Pancreas (tissue), 10 donors: ENCODE measurements at places on chromosomes 6 and 20.
A peak's percentile ranks its signal among the peaks of the same experiment; 100 is the strongest.

GRCh38 chr6:158399040-158399700 lies 86.9 kb downstream of the TULP4 start:
- no peak for DNase-seq
- H3K4me1 ChIP-seq, result no peaks in the 10 kb centered on the region
- no peak overlapping the region for H3K4me3 ChIP-seq
- H3K27me3 ChIP-seq, result no peaks in the 10 kb centered on the region

- no peaks in the 10 kb centered on the region for H3K36me3 ChIP-seq
- H3K27me3 ChIP-seq, result no peaks in the 10 kb centered on the region
- H3K4me3 ChIP-seq, result no peak overlapping the region
- DNase-seq, result no peak
- H3K4me1 ChIP-seq, result no peaks in the 10 kb centered on the region
These were observed 129.7 kb downstream of the SLC22A3 start for GRCh38 chr6:160477901-160478300.

DNA sequence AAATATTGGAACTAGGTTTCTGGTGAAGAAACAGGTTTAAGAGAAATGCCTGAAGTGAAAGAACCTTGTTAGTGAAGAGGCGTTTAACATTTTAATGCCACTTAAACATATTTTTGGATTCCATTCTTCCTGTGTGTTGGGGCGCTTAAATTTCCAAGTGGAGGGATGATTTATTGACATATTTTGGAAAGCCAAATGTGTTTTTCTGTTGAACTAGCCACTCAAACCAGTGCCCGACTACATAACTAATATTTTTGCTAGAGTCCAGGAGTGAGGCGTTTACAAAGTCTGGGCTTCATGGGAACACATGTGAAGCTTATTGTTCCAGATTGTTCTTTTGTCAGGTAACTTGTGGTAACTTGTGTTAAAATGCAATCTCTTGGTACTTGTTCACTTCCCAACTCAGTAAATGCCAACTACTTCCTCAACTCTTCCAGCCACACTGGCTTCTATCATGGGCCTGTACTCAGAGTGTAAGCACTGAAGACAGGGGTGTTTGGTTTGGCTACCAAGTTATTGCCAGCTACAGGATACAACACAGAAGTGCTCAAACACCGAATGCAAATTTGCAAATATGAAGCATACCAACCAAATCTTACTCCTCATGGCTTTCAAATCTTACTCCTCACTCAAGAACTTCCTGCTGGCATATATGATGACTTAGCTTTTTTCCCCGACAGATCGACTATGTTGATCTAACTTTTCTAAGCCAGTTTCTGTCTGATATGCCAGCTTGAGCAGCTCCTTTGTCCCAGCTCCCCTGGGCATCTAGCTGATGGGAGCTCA lies 2.0 kb upstream of the ZNFX1 start:
- peak overlapping the region; percentile 79 for H3K4me3 ChIP-seq
- DNase-seq, result no peak
- no peak overlapping the region for H3K27ac ChIP-seq
- H3K4me1 ChIP-seq, result peaks cover 29% of the 10 kb centered on the region
- peaks cover 8% of the 10 kb centered on the region for H3K36me3 ChIP-seq

DNA sequence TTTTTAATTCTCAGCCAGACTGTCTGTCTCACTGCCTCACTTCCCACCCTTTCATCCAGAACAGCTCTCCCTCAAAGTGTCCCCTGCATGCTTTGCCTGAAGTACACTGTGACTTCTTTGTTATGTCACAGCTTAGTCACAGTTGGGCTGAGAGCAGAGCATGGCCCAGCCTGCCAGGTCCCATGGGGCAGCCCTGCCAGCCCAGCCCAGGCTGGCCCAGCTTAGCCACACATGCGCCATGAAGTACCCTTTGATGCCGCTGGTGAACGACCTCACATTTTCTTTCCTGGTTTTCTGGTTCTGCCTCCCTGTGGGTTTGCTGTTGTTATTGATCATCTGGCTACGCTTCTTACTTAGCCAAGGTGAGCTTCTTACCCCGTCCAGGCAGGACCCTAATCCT lies at the start of gene ADIG:
Gene ADIG, plus strand, starts transcription at position 185 of the 400 bp plus-strand sequence. Its CDS starts 54 bp downstream, at position 239.
- H3K4me3 ChIP-seq, result no peak within 1 kb of the TSS
- no peak within 1 kb of the TSS for H3K27ac ChIP-seq
- no peaks in the 10 kb centered on the region for H3K27me3 ChIP-seq
- no peaks in the 10 kb centered on the region for H3K36me3 ChIP-seq
- DNase-seq, result peak; percentile 39

DNA sequence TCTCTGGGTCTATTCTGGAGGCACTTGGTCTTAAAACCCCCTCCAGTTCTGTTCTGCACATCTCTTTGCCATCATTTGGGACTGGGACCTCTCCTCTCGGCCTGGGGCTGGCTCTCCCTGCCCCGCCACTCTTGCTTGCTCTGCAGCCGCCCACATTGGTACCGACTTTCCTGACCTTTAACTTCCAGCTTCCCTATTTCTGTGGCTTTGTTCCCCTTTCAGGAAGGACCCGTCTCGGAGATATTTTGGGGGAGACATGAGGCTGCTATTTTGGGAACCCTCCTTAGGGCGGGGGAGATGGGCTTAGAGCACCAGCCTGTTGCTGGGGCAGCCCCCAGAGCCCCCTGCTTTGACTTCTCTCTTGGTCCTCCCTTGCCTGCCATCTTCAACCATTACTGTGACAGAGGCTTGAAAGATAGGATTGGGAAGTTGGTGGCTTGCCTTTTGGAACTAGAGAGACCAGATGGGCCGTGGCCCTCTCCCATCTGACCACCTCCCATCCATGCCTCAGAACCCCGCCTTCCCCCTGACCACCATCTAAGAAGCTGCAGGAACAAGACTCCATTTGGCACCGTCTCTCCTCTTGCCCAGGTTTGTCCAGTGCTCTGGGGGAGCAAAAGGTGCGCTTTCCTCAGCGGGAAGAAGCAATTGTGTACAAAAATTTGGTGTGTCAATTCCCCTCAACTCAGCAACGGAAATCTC lies 914 bp downstream of the TREM2 start:
- no peaks in the 10 kb centered on the region for H3K27me3 ChIP-seq
- no peak for DNase-seq
- no peak overlapping the region for H3K4me3 ChIP-seq
- H3K36me3 ChIP-seq, result no peaks in the 10 kb centered on the region
- H3K27ac ChIP-seq, result no peak overlapping the region

DNA sequence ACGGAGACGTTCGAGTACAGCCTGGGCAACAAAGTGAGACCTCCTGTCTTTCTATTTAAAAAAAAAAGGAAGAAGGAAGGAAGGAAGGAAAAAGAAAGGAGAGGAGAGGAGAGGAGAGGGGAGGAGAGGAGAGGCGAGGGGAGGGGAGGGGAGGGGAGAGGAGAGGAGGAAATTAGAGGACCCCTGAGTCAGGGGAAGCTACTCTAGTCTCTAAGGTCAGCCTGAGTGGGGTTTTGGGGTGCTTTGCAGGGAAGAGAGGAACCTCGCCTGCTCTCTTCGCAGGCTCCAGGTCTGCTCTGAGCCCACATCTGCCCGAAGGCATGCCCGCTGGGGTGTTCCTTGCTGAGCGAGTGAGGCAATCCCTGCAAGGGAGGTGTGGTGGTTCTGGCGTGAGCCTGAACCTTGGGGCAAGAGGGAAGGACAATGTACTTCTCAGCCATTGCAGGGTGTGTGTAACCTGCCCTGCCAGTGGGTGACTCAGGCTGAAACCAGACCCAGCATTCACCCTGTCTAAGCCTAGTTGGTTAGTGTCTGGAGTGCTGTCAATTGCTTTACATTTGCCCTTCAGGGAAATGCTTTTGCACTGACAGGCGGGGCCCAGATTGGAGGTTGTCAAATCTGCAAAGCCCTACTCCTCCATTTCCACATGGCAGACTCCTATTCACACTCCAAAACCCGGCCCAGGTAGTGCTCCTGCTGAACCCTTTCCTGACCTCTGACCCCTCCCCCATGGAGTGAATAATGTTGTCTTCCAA lies 15.3 kb upstream of the MMP9 start:
- H3K36me3 ChIP-seq, result no peaks in the 10 kb centered on the region
- no peaks in the 10 kb centered on the region for H3K4me1 ChIP-seq
- H3K27me3 ChIP-seq, result no peaks in the 10 kb centered on the region
- DNase-seq, result no peak

DNA sequence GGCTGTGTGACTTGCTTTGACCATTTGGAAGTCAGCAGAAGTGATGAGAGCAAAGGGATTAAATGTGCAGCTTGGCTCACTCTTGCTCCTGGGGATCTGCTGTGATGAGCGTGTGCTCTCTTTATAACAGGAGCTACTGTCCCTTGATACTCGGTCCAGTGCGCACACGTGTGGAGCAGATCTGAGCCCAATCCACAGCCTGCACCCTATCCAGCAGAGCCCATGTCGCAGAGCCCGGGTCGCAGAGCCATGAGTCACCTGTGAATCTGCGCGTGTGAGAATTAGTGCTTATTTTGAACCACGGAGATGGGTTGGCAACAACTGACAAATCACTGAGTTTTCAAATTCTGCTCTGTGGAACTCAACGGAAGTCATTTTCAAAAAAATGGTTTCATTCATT lies 291.0 kb upstream of the SULF2 start:
- H3K4me1 ChIP-seq, result no peaks in the 10 kb centered on the region
- H3K4me3 ChIP-seq, result no peak overlapping the region
- H3K27me3 ChIP-seq, result no peaks in the 10 kb centered on the region
- no peaks in the 10 kb centered on the region for H3K36me3 ChIP-seq
- H3K27ac ChIP-seq, result no peak overlapping the region

DNA sequence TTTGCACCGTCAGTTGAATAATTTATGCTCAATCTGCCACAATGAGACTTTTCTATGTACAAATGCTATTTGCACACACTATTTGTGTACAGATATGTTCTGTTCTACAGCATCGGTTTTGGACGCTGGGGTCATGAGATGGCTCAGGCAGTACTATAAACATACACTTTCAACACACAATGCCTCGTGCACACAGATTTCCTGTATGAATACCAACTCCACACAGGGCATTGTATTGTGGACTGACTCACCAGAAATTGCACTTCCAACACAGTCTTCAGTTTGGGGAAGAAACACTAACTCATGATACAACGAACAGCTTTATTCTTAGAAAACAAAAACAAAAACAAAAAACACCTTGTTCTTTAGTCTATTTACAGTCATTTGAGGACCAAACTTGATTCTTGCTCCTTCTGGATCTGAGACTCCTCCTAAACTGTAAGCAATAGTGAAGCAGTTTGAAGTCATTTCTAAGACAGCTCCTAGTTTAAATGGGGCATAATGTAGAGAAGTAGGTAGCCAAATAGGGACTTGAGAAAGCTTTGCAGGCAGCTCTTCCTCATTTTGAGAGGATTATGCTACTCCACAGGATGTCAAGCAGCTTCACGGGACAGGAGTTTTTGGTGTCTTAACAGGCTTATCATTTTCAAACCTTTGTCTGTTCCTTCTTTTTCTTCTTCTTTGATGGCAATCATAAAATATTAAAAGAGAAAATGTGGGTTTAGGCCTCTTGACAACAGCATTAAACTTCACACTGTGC lies 33.7 kb downstream of the GJA10 start:
- DNase-seq, result no peak
- H3K4me3 ChIP-seq, result no peak overlapping the region
- H3K4me1 ChIP-seq, result peaks cover 3% of the 10 kb centered on the region

DNA sequence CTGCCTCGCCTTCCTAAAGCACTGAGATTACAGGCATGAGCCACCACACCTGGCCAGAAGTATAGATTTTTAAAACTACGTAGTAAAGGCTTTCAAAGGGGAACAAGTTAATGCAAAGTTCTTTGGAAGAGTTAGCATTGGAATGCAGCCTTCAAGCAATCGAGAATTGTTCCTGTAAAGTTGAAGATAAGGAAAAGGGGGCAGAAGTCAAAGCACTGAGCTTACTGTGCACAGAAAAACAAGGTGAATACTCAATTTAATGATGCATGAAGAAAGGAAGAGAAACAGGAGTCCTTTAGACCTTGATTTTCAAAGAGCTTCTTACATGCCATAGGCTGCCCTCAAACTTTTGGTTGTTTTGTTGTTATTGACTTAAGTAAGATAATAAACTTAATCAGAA lies 29.1 kb upstream of the LGSN start:
- no peak overlapping the region for H3K27ac ChIP-seq
- peaks cover 4% of the 10 kb centered on the region for H3K4me1 ChIP-seq
- H3K27me3 ChIP-seq, result no peaks in the 10 kb centered on the region
- H3K4me3 ChIP-seq, result no peak overlapping the region
- no peak for DNase-seq

GRCh38 chr6:103079867-103080266 lies 1686.4 kb downstream of the GRIK2 start:
- no peaks in the 10 kb centered on the region for H3K4me1 ChIP-seq
- DNase-seq, result no peak
- H3K27me3 ChIP-seq, result no peaks in the 10 kb centered on the region
- H3K27ac ChIP-seq, result no peak overlapping the region

- H3K36me3 ChIP-seq, result peaks cover 49% of the 10 kb centered on the region
- peaks cover 13% of the 10 kb centered on the region for H3K4me1 ChIP-seq
- DNase-seq, result no peak
- H3K27me3 ChIP-seq, result no peaks in the 10 kb centered on the region
- H3K4me3 ChIP-seq, result no peak overlapping the region
- H3K27ac ChIP-seq, result no peak overlapping the region
These were observed 117.3 kb downstream of the MAP3K4 start for GRCh38 chr6:161108916-161109315.

- no peak overlapping the region for H3K27ac ChIP-seq
- H3K36me3 ChIP-seq, result no peaks in the 10 kb centered on the region
- H3K27me3 ChIP-seq, result no peaks in the 10 kb centered on the region
- no peak for DNase-seq
- H3K4me3 ChIP-seq, result no peak overlapping the region
- no peaks in the 10 kb centered on the region for H3K4me1 ChIP-seq
These were observed 73.0 kb upstream of the BACH2 start for GRCh38 chr6:90369651-90370050.

GRCh38 chr20:50635676-50636600 lies 55.4 kb downstream of the RIPOR3 start:
- H3K27me3 ChIP-seq, result no peaks in the 10 kb centered on the region
- no peak overlapping the region for H3K27ac ChIP-seq
- no peak overlapping the region for H3K4me3 ChIP-seq
- no peaks in the 10 kb centered on the region for H3K36me3 ChIP-seq
- H3K4me1 ChIP-seq, result peaks cover 5% of the 10 kb centered on the region

DNA sequence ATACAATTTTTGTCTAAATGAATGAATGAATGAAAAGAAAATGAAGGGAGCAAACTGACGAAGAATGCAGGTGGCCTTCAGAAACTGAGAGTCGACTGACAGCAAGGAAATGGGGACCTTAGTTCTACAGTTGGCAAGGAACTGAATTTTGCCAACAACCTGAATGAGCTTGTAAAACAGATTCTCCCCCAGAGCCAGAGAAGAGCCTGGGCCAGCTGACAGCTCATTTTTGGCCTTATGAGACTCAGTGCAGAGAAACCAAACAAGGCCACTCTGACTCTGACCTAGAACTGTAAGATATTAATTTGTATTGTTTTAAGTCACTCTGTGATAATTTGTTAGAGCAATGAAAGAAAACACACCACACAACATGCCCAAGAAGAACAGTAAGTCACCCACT lies 21.8 kb downstream of the MAN1A1 start:
- no peak overlapping the region for H3K27ac ChIP-seq
- H3K4me1 ChIP-seq, result peaks cover 19% of the 10 kb centered on the region
- H3K36me3 ChIP-seq, result no peaks in the 10 kb centered on the region
- no peak overlapping the region for H3K4me3 ChIP-seq

DNA sequence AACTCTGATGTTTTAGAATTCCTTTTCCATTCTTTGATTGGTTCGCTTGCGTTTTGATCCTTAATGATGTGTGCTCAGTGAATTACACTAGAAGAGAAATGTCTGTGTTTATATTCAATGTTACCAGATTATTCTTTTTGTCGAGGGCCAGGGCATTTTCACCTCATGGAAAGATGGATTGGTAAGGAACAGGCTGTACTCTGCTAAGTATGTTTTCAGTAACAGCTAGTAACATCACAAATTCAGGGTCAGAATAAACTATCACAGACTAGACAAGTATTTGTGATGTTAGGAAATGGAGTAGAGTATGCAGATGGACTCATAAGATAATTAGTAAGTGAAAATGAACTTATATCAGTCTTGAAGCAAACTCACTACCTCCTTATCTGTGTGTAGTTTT lies 235.6 kb downstream of the SOX4 start:
- H3K36me3 ChIP-seq, result no peaks in the 10 kb centered on the region
- no peaks in the 10 kb centered on the region for H3K4me1 ChIP-seq
- DNase-seq, result no peak
